Muscle of arm (tissue), 14 donors: ENCODE measurements at places on chromosomes 6 and 20.

GRCh38 chr6:149934249-149935156, 7.3 kb upstream of the ULBP2 start:
- DNase-seq: peak; percentile 67

DNA sequence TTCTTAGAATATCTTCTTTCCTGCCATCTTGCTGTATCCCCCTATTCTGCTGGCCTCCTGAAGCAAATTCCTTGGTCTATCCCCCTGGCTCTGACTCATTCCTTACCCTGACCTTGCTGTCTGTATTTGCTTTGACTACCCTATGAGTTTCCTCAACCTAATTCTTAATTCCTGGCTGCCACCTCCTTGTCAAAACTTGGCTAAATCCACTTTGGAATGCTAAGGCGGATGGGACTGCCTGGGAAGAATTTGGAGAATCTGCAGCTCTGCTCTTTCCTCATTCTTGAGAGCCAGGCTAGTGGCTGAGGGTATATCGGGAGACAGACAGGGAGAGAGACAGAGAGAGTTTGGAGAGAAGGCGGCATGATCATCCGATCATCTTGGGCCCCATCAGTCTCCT, 24.4 kb downstream of the CAP2 start:
- DNase-seq: no peak

DNA sequence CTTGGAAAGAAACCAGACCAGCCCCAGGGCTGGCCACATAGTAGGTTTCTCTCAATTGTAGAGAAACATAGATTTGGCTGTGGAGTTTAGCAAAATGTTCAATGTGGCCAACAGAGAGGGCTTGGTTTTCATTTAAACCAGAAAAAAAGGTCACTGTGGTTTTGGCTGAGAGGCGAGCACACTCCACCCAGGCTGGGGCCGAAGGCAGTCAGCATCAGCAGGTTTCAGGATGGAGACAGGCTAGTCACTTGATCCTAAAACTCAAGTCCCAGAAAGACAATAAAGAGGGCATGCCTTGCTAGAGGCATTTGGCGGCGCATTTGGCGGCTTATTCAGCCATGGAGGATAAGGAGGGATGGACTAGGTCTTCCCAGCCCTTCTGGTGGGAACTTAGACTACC, 73.1 kb downstream of the PRND start:
- no peak for DNase-seq

DNA sequence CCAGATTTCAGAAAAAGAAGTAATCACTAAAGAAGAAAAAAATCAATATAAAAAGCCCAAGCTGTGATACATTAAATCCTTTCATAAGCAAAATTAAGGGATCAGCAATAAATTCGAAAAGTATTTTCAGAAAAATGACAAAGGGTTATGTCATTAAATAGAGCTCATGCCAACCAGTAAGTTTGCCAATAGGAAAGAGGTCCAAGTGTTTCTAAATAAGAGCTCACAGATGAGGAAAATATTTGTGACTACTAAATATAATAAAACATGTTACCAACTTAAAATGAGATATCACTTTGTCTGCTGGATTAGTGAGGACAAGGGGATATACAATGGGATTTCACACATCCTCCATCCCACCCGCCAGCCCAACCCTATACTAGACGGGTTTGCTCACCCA, 140.3 kb upstream of the EYA4 start:
- no peak for DNase-seq
